CD4-positive, alpha-beta T cell treated with Interleukin-4 for 1 hour (primary cell): ENCODE measurements at places on chromosomes 6 and 20.

DNA sequence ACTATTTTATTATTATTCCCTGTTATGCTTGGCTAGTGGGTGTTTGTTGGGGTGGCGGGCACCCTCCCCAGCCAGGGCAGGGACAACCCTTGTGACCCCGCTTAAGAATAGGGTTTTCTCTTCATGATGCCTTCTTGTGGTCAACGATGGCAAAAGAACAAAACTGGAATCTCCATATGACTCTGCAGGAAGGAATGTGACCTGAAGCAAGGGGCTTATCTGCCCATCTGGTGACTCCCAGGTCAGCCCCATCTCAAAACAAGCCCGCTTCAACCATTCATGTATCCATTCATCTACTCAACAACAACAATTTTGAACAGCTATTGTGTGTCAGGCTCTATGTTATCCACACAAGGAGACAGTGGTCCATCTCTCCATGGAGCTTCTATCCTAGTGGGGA lies 30.9 kb upstream of the TGM6 start:
- no peak for DNase-seq

DNA sequence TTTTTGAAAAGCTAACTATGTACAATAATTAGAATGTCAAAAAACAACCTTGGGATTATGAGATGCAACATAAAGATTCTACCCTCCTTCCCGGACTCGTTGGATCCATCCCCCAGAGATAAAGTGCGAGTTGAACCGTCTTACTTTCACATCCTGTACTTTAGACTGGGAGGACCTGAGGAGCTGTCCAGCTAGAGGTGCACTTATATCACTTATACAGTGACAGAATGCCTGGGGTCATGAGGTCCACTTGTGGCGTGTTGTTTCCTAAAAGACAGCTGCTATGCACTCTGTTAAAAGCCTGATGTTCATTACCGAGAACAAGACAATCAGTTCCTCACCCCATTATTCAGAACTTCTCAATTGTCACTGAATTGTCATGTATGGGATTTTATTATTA lies 2.1 kb downstream of the CDS2 start:
- no peak for DNase-seq

- no peak for DNase-seq
These were observed 34.4 kb upstream of the GCLC start for GRCh38 chr6:53579338-53579737.

- no peak for DNase-seq
These were observed 2.6 kb downstream of the SPACA1 start for GRCh38 chr6:88050140-88050818.

DNA sequence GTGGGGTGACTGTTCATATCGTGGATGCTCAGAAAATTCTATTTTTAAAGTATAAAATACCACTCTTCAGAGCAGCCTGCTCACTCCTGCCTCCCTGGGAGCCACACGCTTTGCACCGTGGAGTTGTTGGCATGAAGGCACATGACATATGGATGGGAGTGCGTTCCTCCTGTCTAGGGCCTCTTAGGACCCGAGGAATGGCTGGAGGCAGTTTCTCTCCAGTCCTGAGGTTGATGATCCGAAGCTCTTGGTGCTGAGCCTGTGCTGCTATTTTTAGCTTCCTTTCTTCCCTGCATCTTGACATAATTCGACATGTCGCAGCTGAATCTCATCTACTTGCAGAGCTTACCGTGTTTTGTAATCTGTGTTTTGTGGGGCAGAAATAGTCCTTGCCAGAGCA lies 73.9 kb downstream of the PHACTR3 start:
- no peak for DNase-seq

DNA sequence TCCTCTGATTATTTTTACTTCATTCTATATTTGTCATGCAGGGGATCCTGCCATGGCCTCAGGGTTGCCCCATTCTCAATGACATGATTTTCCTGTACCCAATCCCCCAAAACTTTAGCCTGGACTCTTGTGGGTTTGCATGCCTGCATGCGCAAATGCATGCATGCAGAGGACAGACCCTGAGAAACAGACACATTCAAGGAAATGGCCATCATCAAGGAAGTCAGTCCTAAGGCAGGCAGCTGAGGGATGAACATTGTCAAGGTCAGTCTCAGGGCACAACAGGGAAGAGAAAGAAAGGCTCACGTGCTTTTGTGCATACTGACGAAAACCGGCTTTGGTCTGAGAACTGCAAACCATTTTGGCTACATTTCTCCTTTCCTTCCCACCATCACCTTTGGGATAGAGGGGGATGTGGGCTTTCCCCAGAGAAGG lies 13.1 kb downstream of the NEDD9 start:
- DNase-seq = no peak

DNA sequence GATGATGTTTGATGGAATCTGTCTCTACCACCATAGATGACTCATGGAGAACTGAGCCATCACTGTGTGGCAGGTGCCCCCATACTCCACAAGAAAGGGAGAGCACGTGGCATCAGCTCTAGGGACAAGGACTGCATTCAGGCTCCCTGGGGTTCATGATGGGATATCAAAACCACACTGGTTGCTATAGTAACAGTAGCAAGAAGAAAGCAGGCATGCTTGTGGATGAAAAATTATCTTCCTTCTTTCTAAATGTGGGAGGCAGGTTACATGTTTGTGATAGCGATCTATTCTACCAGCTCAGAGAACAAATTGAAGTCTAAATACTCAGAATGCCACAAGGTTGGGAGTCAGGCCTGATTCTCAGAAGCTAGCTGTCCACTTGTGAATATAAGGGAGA lies 224.2 kb downstream of the ARHGAP18 start:
- DNase-seq = no peak

DNA sequence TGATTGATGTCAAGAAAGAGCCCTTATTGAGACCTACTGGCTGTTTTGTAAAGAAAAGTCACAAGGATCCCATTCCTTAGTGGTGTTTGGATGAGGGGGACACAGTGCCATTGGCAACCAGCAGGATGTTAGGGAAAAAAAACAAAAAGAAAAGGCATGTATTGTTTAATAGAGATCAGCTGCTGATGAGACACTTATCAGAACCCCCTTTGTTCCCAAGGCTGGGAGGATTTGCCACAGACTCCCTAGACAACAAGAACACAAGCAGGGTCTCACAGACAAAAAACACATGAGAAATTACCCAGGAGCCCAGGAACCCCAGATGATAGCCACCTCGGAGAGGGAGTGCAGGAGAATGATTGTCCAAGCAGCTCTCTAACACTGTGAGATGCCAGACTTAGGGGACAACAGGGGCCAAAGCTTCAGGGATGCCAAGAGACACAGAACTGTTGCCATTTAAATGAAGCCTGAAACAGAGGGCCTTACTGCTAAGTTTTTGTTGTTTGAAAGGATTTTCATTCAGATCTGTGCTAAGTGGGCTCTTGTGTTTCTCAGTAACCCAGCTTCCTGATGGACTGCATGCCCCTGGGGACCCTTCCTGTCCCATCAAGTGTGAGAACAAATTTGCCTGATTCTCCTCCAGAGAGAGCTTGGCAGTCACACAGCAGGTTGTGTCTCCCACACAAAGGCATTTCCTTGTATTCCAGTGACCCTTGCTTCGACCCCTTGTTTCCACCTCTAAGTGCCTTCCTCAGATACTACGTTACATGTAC lies 48.7 kb upstream of the HEY2 start:
- no peak for DNase-seq

- no peak for DNase-seq
These were observed 13.0 kb downstream of the CD83 start for GRCh38 chr6:14130435-14131075.

DNA sequence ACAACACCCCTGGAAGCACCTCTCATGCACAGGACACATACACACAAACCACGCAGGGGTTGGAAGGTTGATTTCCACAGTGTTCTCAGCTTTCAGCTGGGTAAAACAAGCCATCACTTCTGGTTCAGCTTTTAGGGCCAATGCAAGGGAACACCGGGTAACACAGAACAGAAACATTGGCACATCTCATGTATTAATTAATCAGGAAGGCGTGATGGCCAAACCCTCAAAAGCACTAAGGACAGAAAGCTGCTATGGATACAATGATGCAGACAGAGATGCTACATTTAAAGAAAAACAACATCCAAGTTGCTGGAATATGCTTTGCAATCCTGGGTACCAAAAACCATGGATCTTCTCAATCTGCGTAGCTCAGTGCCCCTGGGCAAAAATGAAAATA lies 104.3 kb upstream of the BEND6 start:
- no peak for DNase-seq

- DNase-seq = peak; percentile 67
These were observed 92.2 kb downstream of the CEP57L1 start for GRCh38 chr6:109187399-109188114.

DNA sequence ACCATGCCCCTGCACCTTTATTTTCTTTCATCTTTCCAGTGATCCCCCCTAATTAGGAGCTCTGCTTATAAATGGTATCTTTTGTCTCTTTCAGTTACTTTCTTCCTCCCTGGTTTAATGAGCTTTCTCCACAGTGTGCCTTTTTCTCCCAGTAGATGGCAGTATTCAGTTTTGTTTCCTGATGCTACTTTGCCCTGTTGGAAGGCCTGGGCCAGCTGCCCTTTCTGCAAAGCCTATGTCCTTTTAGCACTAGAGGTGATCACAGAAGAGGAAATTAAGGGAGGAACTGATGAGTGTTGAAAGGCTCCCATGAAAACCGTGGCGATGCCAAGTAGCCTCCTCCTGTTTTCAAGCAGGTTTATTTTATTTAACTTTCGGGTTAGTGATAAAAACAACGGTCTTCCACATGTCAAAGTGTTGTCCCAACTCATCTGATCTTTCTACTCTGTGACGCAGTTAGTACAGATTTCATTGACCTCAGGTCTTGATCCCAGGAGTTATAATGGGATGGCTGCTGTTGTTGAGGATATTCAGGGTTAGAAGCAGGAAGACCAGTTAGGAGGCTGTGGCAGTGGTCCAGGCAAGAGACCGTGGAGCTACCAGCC lies 184.2 kb upstream of the BMP2 start:
- DNase-seq = no peak

- DNase-seq = no peak
These were observed 57.5 kb upstream of the NT5E start for GRCh38 chr6:85392379-85392778.

- DNase-seq = no peak
These were observed 10.6 kb upstream of the CD83 start for GRCh38 chr6:14107000-14107399.

DNA sequence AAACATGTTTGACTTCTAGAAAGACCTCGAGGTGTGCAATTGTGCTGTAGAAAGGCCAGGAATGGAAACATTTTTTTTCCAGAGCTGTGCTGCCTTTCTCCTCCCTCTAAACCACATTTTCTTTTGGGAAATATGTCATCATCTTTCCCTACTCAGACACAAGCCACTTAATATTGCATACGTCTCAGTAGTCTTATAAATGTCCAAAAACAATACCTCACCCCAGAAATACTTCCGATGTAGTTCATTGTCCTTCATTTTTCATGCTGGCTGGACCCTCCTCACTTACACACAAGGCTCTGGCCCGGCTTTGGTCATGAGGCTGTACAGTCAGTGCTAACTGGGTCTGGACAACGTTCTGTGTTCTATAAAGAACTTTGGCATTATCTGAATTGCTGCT lies 126.4 kb downstream of the SCML4 start:
- DNase-seq = no peak

DNA sequence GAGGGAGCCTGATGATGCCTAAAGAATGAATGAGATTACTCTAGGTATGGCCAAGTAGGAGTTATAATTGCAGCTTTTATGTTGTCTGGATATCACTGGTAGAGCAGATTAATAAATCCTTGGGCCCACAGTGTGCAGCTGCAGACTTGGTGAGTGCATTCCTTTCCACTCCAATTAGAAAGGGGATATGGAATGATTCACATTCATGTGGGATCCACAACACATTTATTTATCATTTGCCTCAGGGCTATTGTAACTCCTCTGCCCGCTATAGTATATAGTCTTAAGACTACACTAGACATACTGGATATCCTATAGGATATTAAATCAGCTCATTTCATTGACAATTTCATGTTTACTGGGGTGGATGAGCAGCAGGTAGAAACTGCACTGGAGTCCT lies 11.6 kb upstream of the HLA-G start:
- DNase-seq = no peak

DNA sequence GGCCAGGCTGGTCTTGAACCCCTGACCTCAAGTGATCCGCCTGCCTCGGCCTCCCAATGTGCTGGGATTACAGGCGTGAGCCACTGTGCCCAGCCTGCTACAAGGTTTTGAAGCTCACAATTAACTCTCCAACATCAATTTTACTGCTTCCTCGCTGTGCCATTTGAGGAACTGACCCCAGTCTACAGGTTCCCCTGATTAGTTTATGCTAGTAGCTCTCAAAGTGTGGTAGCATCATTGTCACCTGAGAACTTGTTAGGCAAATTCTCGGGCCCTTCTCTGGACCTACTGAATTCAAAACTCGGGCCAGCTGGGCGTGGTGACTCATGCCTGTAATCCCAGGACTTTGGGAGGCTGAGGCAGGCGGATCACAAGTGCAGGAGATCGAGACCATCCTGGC lies 49.4 kb downstream of the MCUR1 start:
- no peak for DNase-seq

- DNase-seq = no peak
These were observed 798 bp downstream of the DSP start for GRCh38 chr6:7542065-7542873.

DNA sequence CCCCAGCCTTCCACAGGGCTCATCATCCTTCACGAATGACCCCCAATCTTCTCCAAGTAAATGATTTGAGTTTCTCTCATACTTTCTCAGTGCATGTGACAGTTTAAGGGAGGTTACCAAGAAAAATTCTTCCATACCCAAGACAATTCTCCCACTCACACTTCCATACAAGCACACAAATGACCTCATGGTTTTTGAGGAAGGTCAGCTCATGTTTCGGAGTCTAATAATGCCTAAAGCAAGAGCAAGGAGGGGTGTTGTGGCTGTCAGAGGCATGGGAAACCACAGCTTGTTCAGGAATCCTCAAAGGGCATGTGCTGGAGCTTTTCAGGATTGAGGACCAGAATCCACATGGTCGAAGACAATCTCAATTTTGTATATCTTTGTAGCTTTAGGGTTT lies 279.0 kb downstream of the MAFB start:
- DNase-seq = no peak

DNA sequence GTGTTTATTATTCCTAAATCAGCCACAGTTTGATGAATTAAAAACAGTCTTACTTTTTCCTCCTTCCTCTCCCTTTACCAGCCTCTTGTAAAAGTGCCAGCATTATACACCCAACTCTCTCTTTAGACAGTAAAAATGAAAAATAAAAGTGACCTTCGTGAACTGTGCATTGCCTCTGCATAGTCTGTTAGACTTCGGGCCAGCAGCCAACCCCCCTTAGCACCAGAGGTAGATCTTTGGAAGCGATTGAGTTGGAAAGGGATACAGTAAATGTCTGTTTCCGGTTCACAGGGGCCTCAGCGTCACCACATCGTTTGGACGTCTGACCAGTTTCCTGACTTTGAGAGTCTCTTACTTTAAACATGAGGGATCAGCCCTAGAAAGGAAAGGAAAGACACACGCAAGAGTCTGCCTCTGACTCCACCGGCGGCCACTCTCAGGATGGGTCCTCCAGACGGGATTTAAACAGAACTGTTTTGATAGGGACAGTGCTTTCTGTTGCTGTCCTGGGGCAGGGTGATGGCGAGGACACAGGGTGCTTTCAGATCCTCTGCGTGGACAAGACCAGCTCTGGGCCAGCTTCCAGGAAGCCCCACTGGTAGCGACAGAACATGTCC lies 206.6 kb upstream of the PREP start:
- no peak for DNase-seq
